ENCODE measurements at places on chromosomes 12 and 14.

GRCh38 chr12:15650399-15651128 is 138.6 kb downstream of the EPS8 start:
- no peak for DNase-seq

DNA sequence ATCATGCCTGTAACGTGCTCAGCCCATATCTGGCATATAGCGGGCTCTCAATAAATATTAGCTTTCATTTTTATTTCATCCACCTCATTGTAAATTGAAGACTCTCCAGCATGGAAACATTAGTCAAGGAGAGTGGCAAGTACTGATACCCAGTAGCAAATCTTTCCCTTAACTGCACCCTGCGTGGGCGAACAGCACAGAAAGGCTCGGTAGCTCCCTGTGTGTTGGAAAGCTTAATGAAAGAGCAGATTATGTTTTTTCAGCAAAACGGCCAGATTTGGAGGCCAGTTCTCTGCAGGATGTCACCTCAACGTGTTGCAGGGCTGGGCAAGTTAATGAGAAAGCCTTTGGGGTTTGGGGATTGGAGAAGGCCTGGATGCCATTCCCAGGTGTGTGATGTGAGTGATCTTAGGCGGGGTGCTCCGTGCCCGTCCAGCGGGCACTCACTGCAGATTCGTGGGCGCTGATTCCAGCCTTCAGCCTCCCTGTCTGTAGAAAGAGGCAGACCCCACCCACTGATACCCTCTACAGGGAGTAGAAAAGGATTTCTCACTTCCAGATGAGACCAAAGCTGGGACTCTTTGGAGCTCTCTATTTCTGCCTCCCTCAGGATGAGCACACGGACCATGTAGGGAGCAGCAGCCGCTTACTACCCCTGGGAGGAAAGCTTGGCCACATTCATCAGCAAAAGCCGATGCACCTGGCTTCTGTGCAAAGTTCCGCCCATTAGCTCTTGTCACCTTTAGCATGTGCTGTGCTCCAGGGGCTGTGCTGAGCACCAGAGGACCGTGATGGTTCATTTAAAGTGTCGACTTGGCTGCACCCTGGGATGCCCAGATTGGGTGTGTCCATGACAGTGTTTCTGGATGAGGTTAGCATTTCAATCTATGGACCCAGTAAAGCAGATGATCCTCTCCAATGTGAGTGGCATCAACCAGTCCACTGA is 29.1 kb downstream of the C14orf132 start:
- DNase-seq, result no peak

- no peak for DNase-seq
Observed at GRCh38 chr12:80892597-80893445, 44.9 kb downstream of the LIN7A start.

DNA sequence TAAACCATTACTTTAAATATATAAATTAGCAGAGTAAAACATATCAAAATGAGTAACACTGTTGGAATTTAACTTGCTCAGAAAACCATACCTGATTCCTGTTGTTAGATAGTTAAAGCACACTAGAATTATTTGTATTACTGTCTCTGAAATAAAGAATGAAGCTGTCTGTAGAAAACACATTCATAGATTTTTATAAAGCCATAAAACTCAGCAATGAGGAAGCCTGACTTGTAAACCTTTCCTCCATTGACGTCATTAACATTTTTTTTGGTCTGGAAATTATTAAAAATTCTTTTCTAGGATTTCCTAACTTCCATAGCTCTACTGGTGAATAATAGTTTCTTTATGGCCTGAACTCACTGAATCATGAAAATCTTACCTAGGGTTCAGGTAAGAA is 147.6 kb downstream of the BRMS1L start:
- DNase-seq, result no peak

- DNase-seq, result peak; percentile 38
Observed at GRCh38 chr12:51926718-51927117, 19.4 kb downstream of the ACVRL1 start.

GRCh38 chr14:21267431-21267845 is 1.8 kb downstream of the HNRNPC start:
- no peak for DNase-seq

DNA sequence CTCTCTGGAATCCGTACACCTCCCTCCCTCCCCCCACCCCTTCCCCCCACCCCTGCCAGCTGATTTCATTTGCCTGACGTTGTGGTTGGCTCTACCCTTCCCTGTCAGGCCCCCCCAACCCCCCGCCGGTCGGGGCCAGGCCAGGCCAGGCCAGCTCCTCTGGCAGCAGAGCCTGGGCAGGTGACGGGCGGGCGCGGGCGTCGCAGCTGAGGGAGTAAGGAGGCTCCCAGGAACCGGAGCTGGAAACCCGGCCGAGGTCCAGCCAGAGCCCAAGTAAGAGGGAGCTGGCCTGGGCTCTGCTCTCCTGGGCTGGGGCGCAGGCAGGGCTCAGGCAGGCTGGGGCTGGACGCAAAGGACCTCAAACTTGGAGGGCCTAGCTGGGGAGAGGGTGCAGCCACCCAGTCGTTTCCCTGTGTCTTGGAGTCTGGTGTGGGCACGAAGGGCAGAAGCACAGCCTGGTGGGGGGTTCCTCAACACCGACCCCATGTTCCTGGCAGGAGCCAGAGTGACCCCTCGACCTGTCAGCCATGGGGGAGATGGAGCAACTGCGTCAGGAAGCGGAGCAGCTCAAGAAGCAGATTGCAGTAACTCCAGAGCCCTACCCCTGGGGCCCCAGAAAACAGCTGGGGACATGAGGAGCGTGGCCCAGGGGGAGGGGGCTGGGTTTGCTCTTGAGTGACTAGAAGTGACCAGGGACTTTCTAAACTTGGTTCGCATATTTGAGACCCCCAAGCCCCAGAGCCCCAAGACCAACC is at the start of gene GNB3:
Gene GNB3 (plus strand): TSS at position 165 of the 755 bp plus-strand sequence. CDS start 363 bp downstream, at position 528.
- DNase-seq, result no peak

- peak; percentile 65 for DNase-seq
Observed at GRCh38 chr12:103877934-103878510, 37.0 kb upstream of the NT5DC3 start.

GRCh38 chr12:92503971-92504593 is 198.7 kb upstream of the PLEKHG7 start:
- DNase-seq, result no peak

DNA sequence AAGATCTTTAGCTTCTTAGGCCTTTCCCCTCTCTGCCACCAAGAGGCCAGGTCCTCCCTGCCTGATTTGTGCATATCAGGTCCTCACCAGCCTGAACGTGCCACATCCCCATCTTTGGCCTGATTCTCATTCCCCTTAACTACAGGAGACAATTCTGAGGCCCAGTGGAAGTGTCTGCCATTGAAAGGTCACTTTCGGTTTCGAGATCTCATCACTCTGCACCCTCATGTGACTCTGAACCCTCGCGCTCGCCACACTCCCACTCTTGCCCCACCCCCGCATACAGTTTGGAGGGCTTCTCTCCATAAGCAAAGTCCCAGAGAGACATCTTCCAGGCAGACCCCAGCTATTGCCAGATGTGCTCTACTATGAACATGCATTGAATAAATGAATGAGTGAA is 189.0 kb downstream of the NTF3 start:
- DNase-seq, result no peak

DNA sequence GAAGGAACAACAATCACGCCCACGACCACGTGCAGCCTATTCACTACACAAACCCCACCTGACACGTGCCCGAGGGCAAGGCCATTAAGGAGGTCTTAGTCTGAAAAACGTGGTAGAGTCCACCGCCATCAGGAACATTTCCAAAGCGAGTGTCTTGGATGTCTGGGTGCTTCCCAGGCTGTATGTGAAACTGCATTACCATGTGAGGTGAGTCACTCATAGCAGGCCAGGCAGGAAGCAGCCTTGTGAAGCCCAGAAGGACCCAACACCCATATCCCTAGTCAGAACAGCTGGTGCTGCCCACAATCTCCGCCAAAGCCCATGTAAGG is 3.3 kb upstream of the KRT79 start:
- DNase-seq, result no peak

- DNase-seq, result no peak
Observed at GRCh38 chr14:75499084-75499875, 23.0 kb upstream of the BATF start.

GRCh38 chr14:63046339-63047268 is 1.3 kb upstream of the KCNH5 start:
- no peak for DNase-seq

- no peak for DNase-seq
Observed at GRCh38 chr14:94474581-94475031, 1.4 kb downstream of the SERPINA9 start.

- DNase-seq, result no peak
Observed at GRCh38 chr14:58722441-58722840, 84.7 kb downstream of the DACT1 start.

DNA sequence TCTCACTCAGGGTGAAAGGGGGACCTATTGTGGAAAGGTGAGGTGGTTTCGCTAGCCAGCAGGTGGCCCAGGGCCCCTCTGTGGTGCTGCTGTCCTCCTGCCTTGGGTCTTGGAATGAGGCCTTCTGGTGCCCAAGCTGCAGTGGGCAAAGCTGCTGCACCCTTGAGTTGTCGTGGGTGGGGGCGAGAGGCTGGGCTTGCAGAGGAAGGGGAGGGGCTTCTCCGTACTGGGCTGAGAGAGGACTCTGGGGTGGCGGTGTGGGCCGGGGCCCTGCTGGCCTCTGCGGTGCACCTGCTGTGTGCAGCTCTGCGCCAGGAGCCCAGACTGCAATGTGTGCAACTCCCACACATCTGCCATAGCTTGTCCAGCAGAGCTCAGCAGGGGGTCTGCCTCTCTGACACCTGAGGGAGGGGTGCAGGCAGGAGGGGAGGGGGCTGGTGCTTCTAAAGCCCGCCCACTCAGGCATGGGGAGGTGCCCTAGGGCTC is 145.8 kb downstream of the KIF26A start:
- no peak for DNase-seq

DNA sequence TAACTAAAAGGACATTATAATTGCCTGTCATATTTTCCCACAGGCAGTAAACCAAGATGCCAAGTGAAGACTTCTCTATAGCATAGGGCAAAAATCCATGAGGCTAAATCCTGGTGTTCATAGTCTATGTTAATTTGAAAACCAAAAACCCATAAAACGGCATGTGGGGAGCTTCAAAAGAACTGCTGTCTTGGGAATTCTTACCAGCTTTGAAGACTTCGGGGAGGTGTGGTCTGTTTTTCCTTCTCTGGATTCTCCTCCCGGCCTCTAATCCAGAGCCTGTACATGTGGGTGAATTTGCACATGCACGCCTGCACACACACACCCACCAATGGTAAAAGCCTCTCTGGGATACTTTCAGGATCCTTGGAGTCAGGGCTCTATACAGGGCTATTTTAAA is 61.9 kb upstream of the IFNG-AS1 start:
- DNase-seq, result no peak

DNA sequence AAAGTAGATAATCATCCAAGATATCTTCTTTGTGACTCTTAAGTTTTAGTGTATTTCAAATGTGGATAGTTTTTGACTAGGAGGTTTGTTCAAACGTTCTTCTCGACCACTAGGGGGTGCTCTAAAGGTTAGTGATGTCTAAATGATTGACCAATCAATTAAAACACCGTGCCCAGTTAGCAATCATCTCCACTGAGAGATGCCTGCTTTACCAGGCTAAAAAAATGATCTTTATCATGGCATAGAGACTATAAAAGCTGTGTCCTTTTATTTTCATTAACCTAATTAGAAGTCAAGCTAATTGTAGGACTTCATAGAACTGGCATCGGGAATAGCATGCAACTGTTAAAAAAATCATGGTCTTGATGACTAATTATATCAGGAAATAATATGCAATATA is 153.9 kb downstream of the PRKCH start:
- DNase-seq, result peak; percentile 60

DNA sequence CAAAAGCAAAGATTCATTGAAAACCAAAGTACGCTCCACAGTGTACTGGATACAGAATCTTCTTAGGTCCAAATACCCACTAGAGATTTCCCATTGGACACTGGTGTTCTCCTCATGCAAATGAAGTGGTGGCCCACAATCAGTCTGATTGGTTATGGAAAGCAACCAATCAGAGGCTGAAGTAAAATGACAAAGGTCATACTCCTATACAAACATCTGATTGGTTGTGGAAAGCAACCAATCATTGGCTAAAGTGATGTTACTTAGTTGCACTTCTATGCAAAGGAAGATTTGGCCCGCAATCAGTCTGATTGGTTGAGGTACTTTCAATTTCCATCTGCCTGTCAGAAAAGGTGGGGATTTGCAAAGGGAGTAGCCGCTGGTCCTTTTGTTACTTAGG is 1.3 kb upstream of the WASHC3 start:
- no peak for DNase-seq

DNA sequence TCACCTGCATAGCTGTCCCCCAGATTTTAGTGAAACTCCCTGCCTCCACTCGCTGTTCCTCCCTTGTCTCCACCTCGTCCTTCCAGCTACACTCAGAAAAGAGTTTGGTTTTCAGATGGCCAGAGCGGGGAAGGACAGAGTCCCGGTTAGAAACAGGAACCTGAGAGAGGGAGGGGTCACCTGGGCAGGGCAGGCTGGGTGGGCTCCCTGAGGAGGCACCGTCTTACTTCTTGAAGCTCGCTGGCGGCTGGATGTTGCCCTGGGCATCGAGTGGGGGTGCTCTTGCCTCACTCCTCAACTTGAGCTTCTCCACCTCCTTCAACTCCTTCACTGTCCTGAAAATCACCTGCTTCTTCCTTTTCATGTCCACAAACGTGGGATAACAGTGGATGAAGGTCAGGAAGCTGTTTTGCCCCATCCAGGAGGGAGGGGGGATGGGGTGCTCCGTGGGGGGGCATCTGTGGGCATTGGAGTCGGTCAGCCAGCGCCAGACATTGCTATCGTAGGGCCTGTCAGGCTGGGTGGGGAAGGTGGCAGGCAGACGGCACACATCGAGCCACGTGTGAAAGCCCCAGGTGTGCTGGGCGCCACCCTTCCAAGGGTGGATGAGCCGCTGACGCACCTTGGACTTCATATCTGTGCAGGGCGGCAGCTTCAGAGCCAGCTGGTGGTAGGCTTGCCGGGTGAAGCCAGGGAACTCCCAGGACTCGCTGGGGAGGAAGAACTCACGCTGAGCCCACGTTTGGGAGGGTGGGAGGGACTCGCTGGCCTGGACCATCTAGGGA is 2.0 kb downstream of the TEX52 start:
- DNase-seq, result no peak
